Neuronal stem cell (in vitro differentiated cells): ENCODE measurements at places on chromosomes 2 and 18.

- H3K4me3 ChIP-seq = no peak overlapping the region
- H3K27ac ChIP-seq = no peak overlapping the region
- no peak for DNase-seq
- no peaks in the 10 kb centered on the region for H3K27me3 ChIP-seq
- H3K4me1 ChIP-seq = no peaks in the 10 kb centered on the region
Measured at GRCh38 chr2:98658816-98659490, 50.6 kb downstream of the UNC50 start.

GRCh38 chr2:37663390-37663789 is 8.1 kb downstream of the CDC42EP3 start:
- no peak overlapping the region for H3K27ac ChIP-seq
- no peaks in the 10 kb centered on the region for H3K36me3 ChIP-seq
- H3K4me1 ChIP-seq = peaks cover 6% of the 10 kb centered on the region
- H3K4me3 ChIP-seq = no peak overlapping the region
- H3K27me3 ChIP-seq = no peaks in the 10 kb centered on the region
- no peak for DNase-seq

DNA sequence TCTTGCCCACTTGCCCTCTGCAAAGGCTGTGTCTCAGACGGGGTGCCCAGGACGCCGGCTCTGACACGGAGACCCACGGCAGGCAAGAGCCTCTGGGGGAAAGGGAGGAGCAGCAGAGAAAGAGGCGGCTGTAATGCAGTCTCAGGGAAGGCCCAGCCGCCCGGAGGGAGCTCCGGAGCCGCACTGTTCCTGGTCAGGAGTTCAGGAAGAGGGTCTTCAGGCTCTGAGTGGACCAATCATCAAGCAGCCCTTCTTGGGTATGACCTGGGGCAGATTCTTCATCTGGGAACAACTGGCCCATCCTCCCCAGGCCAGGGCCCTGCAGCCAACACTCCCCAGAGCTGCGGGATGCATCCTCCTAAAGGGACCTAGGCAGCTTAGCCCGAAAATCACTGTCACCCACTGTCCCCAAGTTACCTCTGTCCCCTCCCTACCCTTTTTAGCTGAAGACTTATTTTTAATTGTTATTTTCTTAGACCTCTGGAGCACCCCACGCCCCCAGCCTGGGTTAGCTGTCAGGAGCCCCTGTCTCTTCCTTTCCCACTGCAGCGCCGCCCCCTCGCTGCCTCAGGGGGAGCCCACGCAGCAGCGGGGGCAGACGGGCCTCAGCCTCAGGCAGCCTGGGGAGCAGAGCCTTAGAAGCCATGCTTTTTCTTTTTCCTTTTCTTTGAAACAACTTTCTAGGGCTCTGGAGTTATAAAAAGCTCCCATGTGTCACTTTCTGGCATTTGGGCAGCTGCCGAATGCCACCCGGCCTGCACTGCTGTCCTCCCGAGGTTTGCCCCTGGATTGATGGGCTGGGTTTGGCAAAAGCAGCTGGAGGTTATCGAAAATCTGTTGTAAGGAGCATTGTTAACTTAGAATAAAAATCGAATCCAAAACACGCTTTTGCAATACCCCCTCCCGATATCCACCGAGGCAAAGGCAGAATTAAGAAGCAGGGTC is 644 bp upstream of the NEU2 start:
- H3K27ac ChIP-seq = no peak overlapping the region
- no peak overlapping the region for H3K4me3 ChIP-seq
- no peak for DNase-seq
- peaks cover 3% of the 10 kb centered on the region for H3K4me1 ChIP-seq

GRCh38 chr2:33406622-33407021 is 69.8 kb upstream of the RASGRP3 start:
- DNase-seq = no peak
- H3K4me3 ChIP-seq = no peak overlapping the region
- H3K27ac ChIP-seq = no peak overlapping the region
- no peaks in the 10 kb centered on the region for H3K27me3 ChIP-seq
- no peaks in the 10 kb centered on the region for H3K36me3 ChIP-seq

- H3K27ac ChIP-seq = no peak overlapping the region
- peaks cover 6% of the 10 kb centered on the region for H3K4me1 ChIP-seq
- H3K27me3 ChIP-seq = no peaks in the 10 kb centered on the region
- DNase-seq = no peak
- H3K36me3 ChIP-seq = no peaks in the 10 kb centered on the region
Measured at GRCh38 chr2:120294008-120294340, 41.3 kb downstream of the RALB start.

DNA sequence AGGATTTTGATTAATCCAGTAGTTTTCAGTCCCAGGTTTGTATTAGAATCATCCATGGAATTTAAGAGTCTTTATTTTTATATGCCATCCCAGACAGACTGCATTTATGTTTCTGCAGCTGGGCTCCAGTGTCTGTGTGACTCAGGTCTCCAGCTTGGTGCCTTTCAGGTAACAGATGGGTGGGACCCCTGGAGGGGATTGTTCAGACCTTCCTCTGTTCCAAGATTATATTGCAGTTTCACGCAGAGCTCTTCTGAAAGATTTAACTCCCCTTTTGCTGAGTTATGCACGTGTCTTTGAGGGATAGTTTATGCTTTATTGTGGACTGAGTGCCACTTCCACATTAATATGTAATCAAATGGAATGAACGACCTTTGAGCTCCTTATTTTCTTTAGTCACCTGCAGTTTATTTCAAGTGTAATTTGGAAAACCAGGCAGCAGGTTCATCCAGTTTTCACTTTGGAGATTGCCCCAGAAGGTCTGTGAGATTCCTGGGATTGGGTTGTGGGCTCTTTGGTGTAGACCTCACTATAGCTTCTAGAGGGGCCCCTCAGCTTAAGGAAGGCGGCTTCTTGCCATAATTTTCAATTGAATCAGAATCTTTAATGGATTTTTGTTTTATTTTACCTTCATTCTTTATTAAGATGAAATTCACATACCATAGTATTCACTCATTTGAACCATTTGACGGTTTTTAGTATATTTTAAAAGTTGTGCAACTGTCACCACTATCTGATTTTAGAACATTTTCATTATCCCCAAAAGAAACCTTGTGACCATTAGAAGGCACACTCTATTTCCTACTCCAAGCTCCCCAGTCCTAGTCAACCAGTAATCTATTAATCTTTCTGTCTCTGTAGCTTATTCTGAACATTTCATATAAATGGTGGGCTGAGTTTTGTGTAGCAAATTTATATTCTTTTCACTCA is 135.0 kb downstream of the WDSUB1 start:
- H3K27me3 ChIP-seq = no peaks in the 10 kb centered on the region
- peaks cover 29% of the 10 kb centered on the region for H3K4me1 ChIP-seq
- no peak for DNase-seq
- no peak overlapping the region for H3K27ac ChIP-seq

DNA sequence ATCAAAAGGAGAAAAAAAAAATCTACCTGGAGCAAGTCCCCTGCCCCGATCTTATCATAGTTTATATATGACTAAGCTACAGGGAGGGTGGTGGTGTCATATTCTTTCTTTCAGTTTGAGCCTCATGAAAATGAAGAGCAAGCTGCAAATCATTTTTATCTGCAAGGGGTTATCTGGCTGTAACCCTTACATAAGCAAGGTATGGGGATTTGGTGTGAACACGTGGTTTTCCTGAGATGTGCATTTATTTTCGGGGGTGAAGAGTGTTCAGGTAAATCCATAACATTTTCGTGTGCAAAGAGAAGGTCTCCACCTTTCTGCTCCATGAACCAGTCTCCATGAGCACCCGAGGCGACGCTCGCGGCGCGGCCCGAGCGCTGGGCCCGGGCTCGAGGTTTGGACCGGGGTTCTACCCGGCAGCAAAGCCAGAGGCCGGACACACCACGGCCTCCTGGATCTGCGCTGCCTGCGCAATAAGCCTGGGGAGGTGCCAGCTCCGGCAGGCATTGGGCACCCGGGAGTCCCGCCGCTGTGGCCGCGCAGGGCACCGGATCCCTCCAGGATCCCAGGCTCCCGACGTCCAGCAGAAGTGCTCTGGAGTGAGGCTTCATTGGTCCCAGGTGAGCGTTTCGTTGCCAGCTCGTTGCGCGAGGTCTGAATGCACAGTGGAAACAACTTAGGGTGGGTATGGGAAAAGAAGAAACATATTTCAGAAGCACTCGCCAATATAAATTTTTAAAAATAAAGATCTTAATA is 36.1 kb upstream of the GPD2 start:
- no peak for DNase-seq
- H3K27ac ChIP-seq = no peak overlapping the region

DNA sequence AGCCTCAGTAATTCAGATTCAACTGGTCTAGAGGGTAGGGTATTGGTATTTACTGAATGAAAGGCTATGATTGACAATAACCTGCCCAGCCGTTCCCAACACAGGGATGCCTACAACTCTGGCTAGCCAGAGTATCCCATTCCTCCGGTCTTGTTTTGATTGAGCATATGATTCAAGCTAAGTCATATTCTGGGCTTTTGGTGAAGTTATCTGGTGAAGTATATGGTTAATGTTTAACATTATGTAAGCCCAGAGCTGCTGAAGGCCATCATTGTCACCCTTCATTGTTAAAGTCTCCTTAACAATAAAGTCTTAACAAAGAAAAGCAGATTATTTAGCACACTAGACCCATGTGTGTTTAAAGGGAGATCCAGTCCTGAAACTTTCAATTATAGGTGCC is 152.6 kb downstream of the EXOC6B start:
- no peaks in the 10 kb centered on the region for H3K27me3 ChIP-seq
- DNase-seq = no peak
- no peaks in the 10 kb centered on the region for H3K36me3 ChIP-seq

- peaks cover 7% of the 10 kb centered on the region for H3K4me1 ChIP-seq
- peak overlapping the region; percentile 29 for H3K27ac ChIP-seq
- no peak for DNase-seq
- no peak overlapping the region for H3K4me3 ChIP-seq
Measured at GRCh38 chr2:85288244-85288725, 39.5 kb downstream of the TGOLN2 start.

GRCh38 chr18:68399721-68400120 is 315.2 kb downstream of the TMX3 start:
- no peaks in the 10 kb centered on the region for H3K4me1 ChIP-seq
- no peak overlapping the region for H3K27ac ChIP-seq
- no peaks in the 10 kb centered on the region for H3K27me3 ChIP-seq
- H3K36me3 ChIP-seq = no peaks in the 10 kb centered on the region

GRCh38 chr2:32783469-32783868 is 155.6 kb downstream of the TTC27 start:
- H3K36me3 ChIP-seq = no peaks in the 10 kb centered on the region
- no peak overlapping the region for H3K27ac ChIP-seq
- no peaks in the 10 kb centered on the region for H3K4me1 ChIP-seq
- DNase-seq = no peak

DNA sequence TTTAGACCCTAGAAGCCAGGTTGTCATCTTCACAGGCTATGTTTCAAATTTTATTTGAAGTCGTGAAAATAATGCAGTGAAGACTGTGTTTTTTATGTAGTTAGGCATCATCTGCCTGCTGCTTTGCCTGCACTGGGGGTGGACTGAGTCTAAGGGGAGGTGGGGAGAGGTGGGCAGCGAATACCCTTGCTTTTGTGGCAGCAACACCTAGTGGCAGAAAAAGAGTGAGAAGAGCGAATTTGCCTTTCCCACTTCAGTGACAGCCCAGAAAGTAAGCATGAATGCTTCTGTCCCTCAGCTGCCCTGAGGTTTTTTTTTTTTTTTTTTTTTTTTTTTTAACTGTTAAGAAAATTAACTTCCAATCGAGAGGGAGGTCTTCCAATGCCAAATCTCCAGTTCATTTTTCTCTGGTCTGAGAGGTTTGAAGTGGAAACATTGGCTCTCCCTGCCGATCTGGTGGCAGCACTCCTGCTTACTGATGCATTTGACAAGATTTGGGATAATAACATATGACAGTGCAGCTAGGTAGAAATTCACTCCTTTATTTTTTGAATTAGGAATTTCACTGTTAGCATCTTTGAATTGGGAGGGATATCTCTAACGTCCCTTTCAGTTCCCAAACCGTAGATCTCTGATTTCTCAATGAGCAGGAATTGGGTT is 60.3 kb upstream of the LYPD6B start:
- no peak for DNase-seq
- H3K36me3 ChIP-seq = peaks cover 86% of the 10 kb centered on the region
- H3K27ac ChIP-seq = no peak overlapping the region
- H3K27me3 ChIP-seq = no peaks in the 10 kb centered on the region
- H3K4me3 ChIP-seq = no peak overlapping the region

DNA sequence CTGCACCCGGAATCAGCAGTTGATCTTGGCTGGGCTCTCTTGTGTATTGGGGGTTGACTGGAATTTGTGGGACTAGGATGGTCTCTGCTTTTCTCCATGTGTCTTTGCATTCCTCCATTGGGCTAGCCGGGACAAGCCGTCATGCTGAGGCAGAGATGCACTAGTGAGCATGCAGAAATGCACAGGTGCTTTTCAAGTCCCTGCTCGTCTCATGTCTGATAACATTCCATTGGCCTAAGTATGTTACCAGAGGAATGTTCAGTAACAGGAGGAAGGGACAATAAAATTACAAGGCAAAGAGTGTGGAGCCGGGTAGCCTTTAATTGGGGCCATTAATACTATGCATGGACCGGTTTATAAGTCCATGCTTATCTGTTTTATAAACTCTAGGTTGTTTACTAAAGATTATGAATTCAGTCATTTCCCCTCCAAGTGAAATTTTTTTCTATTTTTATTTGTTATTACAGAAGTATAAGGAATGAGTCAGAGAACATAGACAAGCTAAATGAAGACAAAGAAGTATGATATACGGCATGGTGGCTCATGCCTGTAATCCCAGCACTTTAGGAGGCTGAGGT is 24.4 kb upstream of the AAK1 start:
- no peaks in the 10 kb centered on the region for H3K4me1 ChIP-seq
- H3K27ac ChIP-seq = no peak overlapping the region
- H3K36me3 ChIP-seq = no peaks in the 10 kb centered on the region
- H3K27me3 ChIP-seq = no peaks in the 10 kb centered on the region

DNA sequence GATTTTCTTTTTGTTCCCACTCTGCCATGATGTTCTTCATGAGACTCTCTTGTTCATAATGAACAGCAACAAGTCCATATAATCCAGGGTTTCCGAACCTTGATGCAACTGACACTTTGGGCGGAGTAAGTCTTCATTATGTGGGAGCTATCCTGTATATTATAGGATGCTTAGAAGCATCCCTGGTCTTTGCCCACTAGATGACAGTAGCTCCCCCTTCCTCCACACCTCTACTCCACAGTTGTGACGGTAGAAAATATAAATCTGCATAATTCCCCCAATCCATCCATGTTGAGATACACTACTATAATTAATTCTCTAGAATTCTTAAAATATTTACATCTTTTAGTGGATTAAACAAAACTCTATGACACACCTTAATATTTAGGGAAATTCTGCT is 482.2 kb upstream of the CELF4 start:
- no peak for DNase-seq
- no peaks in the 10 kb centered on the region for H3K36me3 ChIP-seq
- H3K27me3 ChIP-seq = no peaks in the 10 kb centered on the region
- no peak overlapping the region for H3K4me3 ChIP-seq

DNA sequence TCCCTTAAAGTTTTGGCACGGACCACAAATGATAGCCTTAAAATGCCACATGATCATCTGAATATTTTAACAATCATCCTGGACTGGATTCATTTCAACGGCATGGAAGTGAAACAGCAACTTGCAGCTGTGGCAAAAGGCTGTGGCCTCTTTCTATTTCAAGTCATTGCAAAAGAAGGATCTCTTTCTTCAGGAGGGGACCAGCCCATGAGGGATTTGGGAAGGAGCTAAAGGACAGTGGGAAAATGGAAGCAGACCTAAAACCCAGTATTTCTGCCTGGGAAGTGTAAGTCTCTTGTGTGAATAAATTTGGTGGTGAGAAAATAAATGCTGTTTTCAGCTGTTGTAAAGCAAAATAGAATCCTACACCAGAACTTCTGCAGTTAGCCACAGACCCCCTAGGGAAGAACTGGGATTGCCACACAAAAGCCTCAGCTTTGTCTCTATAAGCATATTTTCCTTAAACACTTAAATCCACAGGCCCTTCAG is 107.3 kb upstream of the ZFP36L2 start:
- H3K4me1 ChIP-seq = peaks cover 23% of the 10 kb centered on the region
- DNase-seq = no peak
- no peaks in the 10 kb centered on the region for H3K27me3 ChIP-seq
- H3K36me3 ChIP-seq = no peaks in the 10 kb centered on the region
- no peak overlapping the region for H3K27ac ChIP-seq
- no peak overlapping the region for H3K4me3 ChIP-seq
